ENCODE measurements at places on chromosomes 4 and X. TPM values are rescaled to one million over a fixed set of nuclear protein-coding genes. Genes with fewer than 3 reads are reported as not detected.

DNA sequence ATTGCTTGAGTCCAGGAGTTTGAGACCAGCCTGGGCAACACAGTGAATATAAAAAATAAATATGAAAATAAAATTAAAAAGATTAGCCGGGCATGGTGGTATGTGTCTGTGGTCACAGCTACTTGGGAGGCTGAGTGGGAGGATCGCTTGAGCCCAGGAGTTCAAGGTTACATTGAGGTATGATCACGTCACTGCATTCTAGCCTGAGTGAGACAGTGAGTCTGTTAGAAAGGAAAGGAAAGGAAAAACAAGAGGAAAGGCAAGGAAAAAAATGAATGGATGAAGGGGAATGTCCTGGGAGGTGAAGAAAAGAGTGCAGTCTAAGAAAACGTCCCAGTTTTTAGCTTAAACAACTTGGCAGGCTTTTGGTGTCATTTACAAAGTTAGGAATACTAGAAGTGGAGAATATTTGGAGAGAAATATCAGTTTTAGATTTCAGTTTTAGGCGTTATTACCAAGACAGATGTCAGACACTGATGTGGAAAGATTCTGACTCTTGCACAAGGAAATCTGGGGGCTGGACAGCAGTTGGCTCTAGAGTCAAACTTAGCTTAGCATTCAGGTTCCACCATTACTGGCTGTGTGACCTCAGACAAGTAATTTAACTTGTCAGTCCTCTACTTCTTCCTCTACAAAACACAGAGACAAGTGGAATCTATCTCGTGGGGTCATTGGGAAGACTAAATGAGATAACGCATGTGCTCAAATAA lies 139.0 kb downstream of the TSPAN5 start:
- peaks cover 47% of the 10 kb centered on the region for H3K4me1 ChIP-seq
- no peak for DNase-seq
- H3K27ac ChIP-seq = peak overlapping the region; percentile 68
- H3K4me3 ChIP-seq = no peak overlapping the region

DNA sequence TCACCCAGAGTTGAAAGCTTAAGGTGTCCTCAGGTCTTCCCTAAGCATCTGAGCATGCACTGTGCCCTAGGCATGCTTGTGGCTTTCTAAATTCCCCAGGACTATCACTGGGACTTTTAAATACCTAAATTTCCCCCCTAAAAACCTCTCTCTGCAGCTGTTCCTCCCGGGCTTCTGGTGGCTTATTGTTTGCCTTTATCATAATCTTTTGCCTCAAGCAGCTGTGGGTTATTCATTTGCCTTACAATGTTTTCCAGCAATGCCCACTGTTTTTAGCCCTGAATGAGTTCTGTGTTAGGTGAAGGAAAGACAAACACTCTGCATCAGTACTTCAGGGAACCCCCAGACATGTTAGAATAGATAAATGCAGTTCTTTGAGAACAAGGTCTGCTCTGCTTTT lies 455.0 kb downstream of the ZIC3 start:
- H3K27ac ChIP-seq = no peak overlapping the region
- H3K4me1 ChIP-seq = no peaks in the 10 kb centered on the region
- H3K27me3 ChIP-seq = no peaks in the 10 kb centered on the region
- no peak overlapping the region for H3K4me3 ChIP-seq

DNA sequence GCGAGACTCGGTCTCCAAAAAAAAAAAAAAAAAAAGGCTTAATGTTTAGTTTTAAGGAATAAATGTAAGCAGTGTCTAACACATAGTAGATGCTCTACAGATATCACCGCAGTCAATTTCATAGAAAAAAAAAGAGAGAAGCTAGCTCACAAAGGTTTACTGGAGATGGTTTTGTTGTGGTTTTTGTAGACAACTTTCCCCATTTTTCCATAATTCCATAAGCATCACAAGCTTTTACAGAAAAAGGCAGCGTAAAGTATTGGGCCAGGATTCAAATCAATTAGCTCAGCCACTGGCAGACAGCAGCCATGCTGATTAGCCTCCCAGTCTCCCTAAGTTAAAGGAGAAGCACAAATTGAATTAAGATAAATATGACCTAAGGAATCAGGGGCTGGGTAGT lies 1.5 kb downstream of the GRSF1 start:
- H3K27me3 ChIP-seq = no peaks in the 10 kb centered on the region
- peak overlapping the region; percentile 86 for H3K27ac ChIP-seq
- no peak for DNase-seq
- peak overlapping the region; percentile 98 for H3K4me3 ChIP-seq
- H3K36me3 ChIP-seq = peaks cover 6% of the 10 kb centered on the region
- peaks cover 24% of the 10 kb centered on the region for H3K4me1 ChIP-seq

DNA sequence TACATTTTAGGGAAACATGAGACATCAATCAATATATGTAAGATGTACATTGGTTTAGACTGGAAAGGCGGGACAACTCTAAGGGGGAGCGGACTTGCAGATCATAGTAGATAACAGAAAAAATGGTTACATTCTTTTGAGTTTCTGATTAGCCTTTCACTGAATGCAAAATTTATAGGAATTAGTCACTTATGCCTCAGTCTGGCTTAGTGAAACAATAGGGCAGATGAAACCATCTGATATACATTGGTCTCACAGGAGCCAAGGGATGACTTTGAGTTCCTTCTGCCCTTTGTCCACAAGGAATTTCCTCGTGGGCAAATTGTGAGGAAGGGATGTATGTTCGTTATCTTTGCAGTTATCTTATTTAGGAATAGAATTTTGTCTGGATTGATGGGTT lies 128.2 kb downstream of the ARSF start:
- no peak for DNase-seq
- peaks cover 2% of the 10 kb centered on the region for H3K27me3 ChIP-seq
- no peaks in the 10 kb centered on the region for H3K36me3 ChIP-seq
- no peak overlapping the region for H3K27ac ChIP-seq
- no peak overlapping the region for H3K4me3 ChIP-seq
- H3K4me1 ChIP-seq = no peaks in the 10 kb centered on the region

GRCh38 chr4:128796934-128797333 lies 12.6 kb upstream of the JADE1 start:
- H3K36me3 ChIP-seq = no peaks in the 10 kb centered on the region
- DNase-seq = no peak
- H3K27ac ChIP-seq = no peak overlapping the region
- peaks cover under 1% of the 10 kb centered on the region for H3K4me1 ChIP-seq

DNA sequence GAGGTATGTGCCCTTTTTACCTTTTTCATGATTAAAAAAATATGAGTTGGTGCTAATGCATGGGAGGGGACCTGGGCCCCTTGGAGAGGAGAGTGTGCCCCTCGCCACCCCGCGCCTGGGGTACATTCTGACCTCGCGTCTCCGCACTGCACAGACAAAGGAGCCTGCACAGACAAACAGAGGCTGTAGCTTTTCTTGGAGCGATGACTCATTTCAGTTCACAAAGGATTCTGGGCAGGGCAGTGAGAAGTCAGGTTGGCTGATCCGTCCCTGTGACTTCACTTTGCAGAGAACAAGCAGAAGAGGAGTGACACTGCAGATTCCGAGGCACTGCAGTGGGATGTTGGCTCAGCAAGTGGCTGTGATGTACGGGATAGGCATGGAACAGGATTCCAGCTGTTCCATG lies 82.9 kb downstream of the STOX2 start:
- DNase-seq = no peak
- no peaks in the 10 kb centered on the region for H3K4me1 ChIP-seq
- no peaks in the 10 kb centered on the region for H3K36me3 ChIP-seq
- peaks cover 22% of the 10 kb centered on the region for H3K27me3 ChIP-seq
- no peak overlapping the region for H3K4me3 ChIP-seq

DGKK gene
- total RNA-seq = not detected

DNA sequence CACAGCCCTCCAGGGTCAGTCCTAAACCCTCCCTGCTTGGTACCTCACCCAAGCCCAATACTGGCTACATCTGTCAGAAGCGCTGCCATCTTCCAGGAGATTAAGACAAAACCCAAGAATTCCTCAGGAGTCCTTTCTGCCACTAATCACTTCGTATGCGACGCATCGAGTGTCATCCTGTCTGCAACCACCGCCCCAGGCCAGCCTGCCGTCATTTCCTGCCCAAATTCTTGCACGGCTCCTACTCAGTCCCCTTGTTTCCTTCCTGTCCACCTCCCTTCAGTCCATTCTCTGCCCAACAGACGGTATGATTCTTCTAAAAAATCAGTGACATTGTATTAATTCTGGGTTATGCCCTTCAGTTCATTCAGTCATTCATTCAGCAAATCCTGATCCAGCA lies 113.6 kb downstream of the NFKB1 start:
- H3K4me1 ChIP-seq = peaks cover 56% of the 10 kb centered on the region
- no peak for DNase-seq
- peaks cover 29% of the 10 kb centered on the region for H3K36me3 ChIP-seq
- peak overlapping the region; percentile 93 for H3K4me3 ChIP-seq

DNA sequence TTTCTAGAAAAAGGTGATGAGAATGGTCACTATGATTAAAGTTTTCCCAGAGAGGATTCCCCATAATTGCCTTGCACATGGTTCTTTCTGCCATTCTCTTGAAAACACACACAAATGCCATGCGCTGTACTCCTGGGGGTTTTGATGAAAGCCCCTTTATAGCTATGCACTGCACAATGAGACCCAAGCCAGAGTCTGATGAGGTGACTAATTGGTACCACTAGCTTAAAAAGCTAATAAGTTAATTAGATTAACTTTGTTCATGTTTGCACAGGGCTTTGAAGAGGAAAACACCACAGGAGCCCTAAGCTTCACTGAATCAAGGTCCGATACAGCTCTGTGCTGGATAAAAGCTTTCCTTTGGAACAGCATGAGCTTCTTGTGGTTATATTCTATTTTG lies 132.2 kb downstream of the NKX6-1 start:
- H3K27me3 ChIP-seq = no peaks in the 10 kb centered on the region
- no peak for DNase-seq
- H3K4me1 ChIP-seq = no peaks in the 10 kb centered on the region
- no peaks in the 10 kb centered on the region for H3K36me3 ChIP-seq
- no peak overlapping the region for H3K27ac ChIP-seq
- no peak overlapping the region for H3K4me3 ChIP-seq

DNA sequence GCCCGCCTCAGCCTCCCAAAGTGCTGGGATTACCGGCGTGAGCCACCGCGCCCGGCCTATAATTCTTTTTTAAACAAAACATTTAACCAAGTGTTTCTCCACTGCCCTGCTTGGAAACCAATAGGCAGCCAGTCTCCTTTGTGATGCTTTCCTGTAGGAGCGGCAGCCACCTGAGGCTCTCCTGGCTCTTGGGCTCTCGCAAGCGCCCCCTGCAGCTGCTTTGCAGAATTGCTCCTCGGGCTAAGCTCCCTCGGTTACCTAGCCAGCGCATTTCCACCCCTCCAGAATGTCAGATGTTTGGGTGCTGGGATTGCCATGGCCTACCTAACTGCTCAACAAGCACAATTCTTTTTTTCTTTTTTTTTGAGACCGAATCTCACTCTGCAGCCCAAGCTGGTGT lies 7.7 kb downstream of the S100P start:
- peaks cover 11% of the 10 kb centered on the region for H3K36me3 ChIP-seq
- H3K4me1 ChIP-seq = peaks cover 53% of the 10 kb centered on the region
- no peak overlapping the region for H3K4me3 ChIP-seq
- H3K27me3 ChIP-seq = no peaks in the 10 kb centered on the region
- peak overlapping the region; percentile 100 for H3K27ac ChIP-seq
- no peak for DNase-seq

Measured in T-helper 17 cell (primary cell).